Left hindlimb (tissue), 1 donor: ENCODE measurements at places on chromosomes 1 and 21.

DNA sequence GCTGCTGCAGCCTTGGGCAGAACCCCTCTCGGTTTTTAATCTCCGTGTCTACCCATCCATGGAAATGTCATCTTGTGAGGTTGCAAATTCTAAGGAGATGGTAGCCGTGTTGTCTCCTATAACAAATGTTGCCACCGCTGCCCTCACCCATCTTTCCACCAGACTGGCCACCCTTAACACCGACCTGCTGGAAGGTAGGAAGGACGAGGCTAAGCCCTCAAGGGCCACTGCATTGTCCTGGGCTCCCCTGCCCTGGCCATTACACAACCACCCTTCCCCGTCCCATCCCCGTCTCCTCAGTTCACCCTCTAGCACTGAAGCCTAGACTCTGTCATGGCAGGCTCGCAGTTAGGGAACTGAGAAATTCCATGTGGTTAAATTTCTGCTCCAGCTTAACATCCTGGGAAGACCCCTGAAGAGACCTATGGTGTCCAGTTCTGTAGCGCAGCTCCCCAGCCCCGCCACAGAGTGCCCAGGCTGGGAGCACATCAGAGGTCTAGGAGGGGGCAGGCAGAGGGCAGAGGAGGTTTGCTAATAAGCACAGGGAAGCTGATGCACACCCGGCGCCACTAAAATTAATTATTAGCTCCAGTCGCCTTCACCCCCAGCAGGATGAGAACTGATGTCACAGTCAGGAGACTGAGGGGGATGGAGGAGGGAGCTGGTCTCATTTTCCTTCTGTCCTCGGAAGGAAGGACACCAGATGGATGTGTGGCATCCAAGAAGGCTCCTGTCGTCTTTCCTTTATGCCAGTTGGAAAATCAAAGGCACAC lies 38.3 kb downstream of the STUM start:
- no peak for DNase-seq

- DNase-seq, result no peak
These were observed 1.3 kb downstream of the GIPC2 start for GRCh38 chr1:78047106-78047505.

- DNase-seq, result no peak
These were observed 52.7 kb upstream of the ATP5PO start for GRCh38 chr21:33968080-33968994.

DNA sequence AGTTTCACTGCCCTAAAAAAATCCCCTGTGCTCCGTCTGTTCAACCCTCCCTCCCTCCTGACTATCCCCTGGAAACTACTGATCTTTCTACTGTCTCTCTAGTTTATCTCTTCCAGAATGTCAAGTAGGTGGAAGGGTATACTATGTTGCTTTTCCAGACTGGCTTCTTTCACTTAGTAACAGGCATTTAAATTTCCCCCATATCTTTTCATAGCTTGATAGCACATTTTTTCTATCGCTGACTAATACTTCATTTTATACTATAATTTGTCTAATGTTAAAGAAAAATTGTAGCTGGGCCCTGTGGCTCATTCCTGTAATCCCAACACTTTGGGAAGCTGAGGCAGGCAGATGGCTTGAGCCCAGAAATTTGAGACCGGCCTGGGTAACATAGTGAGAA lies 142.8 kb downstream of the DSCAM start:
- DNase-seq, result no peak

DNA sequence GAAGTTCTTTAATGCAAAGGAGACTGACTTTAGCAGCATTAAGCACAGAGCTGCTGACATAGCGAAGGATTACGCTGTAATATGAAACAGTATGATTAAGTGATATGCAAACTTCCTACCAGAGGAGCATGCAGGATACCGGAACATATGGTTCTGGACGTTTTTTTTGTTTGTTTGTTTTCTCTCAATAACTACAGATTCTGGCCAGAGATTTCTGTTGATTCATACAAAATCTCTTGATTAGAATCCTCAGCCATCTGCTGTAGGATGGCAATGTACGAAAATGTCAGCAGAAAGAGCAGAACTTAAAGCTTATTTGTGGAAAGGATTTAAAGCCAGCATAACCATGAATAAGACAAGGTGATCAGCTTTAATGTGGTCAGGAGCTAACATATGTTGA lies 970.7 kb downstream of the KCNT2 start:
- no peak for DNase-seq

DNA sequence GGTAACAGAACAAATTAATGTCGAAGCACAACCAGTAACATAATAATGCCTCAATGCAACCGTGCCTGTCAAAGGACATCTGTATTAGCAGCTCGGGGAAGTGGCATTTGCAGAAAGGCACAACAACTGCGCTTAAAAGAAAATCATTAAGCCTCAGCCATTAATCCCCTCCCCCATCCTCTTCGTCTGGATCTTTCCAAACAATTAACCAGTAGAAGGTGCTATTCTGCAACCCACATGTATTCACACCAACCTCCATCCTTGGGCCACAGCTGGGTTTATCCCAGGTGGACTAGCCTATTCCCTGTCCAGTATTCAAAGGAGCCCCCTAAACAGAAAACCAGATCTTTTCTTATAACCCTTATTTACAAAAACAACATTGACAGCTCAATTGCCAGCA lies 2.6 kb downstream of the RERE start:
- no peak for DNase-seq

GRCh38 chr1:117654493-117655219 lies 48.8 kb downstream of the TENT5C start:
- DNase-seq, result peak; percentile 8

DNA sequence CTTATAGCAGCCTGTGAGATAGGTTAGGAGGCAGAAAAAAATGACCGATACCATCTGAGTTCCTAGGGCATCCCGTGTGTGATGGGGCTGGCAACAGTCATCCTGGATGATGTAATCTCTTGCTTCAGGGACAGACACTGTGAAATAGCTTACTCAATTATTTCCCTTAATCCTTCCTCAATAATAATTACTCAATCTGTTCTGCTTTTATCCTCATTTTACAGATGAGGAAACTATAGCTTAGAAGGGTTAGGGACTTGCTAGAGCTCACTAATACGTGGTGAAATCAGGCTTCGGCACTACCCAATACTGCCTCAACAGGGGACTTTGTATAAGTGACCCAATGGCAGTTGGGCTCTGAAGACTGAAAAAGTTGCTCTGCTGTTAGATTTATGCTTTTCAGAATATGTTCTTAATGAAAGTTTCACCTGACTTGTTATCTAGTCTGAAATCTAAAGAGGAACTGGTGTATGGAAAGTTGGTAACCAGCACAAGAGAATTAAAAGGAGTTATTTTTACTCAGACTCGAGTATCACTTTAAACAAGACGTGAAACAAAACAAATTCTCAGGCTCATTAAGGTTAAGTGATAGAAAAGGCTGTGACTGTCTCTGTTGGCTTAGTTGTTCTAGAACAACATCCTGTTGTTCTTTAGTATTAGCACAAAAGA lies 14.4 kb downstream of the CD55 start:
- no peak for DNase-seq

GRCh38 chr1:153509729-153510354 lies 25.9 kb downstream of the S100A6 start:
- DNase-seq, result no peak

GRCh38 chr1:201357636-201358348 lies 19.7 kb downstream of the TNNT2 start:
- DNase-seq, result peak; percentile 10

- DNase-seq, result no peak
These were observed 531.8 kb downstream of the KIF26B start for GRCh38 chr1:245686446-245687030.

GRCh38 chr1:43280692-43281091 lies 4.7 kb downstream of the C1orf210 start:
- DNase-seq, result no peak

DNA sequence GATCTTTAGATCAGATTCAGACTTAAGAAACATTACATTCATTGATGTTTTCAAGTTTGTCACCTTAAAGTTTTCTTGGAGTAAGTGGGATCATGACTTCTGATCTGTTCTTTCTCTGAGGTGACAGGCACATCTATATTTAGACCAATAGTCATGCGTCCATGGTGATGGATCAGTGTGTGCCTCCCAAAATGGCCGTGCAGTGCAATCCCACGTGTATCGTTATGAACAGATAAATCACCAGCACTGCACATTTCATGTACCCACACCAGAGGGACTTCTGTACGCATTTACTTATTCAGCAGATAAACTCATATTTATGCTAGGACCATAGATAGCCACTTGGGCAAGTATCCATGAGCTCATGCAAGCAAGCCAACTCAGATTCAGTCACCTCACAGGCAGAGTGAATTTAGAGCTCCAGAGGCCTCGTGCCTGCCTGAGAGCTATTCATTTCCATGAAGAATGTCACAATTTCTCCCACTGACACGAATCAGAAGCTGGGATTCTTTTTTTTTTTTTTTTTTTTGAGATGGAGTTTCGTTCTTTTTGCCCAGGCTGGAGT lies 13.9 kb upstream of the WDR26 start:
- DNase-seq, result no peak

DNA sequence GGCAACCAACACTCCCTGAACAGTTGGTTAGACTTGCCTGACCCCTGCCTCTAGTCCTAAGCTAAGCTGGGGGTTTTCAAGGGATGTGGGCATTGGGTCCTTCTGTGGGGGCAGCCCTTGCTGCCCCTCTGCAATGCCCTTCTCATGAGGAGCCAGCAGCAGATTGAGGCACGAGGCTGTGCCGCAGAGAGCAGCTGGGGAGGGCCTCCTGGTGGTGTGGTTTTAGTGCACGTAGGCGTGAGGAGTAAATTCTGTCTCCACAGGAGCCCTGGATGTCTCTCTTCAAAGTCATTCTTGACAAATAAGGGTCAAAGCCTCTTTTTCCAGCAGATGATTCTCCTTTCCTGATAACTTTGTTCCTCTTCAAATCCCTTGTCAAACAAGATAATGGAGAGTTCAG lies 31.8 kb upstream of the KLHDC7A start:
- DNase-seq, result no peak

DNA sequence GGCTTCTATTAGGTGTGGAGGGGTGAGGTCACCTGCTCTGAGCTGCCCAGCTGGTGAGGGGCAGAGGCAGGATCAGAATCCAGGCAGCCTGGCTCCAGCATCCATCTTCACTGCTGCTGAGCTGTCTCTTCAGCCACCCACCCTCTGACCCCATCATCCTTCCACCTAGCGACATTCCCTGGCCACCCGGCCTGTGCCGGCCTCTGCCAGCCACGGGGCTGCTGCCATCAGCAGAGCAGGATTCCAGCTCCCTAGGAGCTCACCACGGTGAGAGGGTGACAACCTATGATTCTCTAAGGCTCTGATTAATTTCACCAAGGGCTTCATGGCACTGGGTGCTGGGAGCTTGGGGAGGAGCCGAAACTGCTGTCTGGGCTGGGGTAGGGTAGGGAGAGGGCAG lies 32.1 kb downstream of the ALPL start:
- no peak for DNase-seq

DNA sequence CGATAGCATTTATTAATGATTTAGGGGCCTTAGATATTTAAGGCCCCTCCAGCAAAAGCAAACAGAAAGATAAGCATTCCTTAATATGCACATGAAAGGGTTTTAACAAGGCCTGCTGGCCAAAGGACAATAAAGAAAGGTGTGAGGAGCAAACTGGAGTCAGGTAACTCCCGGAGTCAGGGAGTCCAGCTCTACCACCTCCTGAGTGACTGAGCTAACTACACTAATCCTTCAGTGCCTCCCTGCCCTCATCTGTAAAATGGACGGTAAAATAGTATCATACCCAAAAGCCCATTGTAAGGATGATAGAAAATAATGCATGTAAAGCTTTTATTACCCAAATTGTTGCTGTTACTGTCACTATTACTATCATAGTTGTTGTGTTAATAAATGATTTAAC lies 161.7 kb downstream of the SIPA1L2 start:
- no peak for DNase-seq

- DNase-seq, result peak; percentile 42
These were observed 13.9 kb downstream of the PLA2G2F start for GRCh38 chr1:20153000-20153418.

- no peak for DNase-seq
These were observed 1.0 kb downstream of the SH3BP5L start for GRCh38 chr1:248824701-248825100.

DNA sequence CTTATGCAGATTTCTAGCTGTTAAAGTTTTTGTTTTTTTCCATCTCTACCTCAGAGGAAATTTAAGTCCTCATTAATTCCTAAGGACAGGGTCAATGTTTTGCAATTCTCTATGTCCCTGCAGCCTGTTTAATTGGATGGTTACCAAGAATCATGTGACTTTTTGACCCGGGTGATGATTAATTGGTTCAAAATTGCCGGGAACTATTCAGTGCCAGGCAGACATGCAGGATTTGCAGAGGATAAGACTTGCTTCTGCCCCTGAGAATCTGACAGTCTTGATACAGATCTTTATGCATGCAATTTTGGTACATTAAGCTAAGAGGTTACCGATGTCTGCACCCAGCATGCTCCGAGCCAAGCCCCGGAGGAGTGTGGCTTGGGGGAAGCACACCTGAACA lies 87.9 kb downstream of the PLPP3 start:
- no peak for DNase-seq

DNA sequence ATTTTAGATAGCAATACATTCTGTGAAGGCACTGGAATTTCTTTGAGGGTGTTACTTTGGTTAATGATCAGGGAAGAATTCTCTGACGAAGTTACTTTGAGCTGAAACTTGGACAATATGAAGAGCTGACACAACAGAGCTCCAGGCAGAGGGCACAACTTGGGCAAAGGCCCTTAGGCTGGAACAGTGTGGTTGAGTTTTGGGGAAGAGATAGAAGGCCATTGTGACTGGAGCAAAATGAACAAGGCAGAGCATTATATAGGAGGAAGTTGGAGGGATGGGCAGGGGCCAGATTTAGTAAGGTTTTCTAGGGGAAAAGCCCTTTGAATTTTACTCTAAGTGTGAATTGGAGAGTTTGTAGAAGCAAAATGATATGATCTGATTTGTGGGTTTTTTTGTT lies 30.9 kb downstream of the LMO4 start:
- DNase-seq, result no peak

GRCh38 chr1:198283222-198283621 lies 126.4 kb downstream of the NEK7 start:
- no peak for DNase-seq

- no peak for DNase-seq
These were observed 20.2 kb upstream of the SLC19A1 start for GRCh38 chr21:45562402-45562801.

GRCh38 chr1:17277511-17278159 lies 28.7 kb downstream of the PADI3 start:
- no peak for DNase-seq

GRCh38 chr1:151993084-151993733 lies 450 bp downstream of the S100A10 start:
- peak; percentile 58 for DNase-seq

DNA sequence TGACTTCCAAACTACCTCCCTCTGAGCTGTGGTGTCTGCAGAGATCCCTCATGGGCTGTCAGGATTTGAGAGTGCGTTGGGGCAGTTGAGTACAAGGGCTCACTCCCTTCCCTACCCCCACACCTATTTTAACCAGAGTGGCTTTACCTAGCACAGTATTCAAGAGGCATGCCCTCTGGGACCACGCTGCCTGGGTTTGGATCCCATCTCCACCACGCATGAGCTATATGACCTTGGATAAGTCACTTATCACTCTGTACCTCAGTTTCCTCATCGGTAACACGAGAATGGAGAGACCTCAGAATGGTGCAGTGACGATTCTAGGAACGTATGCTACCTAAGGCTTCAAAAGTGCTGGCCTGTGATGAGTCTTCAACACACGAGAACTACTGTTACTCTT lies 147.3 kb upstream of the WNT4 start:
- no peak for DNase-seq
